ENCODE measurements at places on chromosomes 2 and 18.

DNA sequence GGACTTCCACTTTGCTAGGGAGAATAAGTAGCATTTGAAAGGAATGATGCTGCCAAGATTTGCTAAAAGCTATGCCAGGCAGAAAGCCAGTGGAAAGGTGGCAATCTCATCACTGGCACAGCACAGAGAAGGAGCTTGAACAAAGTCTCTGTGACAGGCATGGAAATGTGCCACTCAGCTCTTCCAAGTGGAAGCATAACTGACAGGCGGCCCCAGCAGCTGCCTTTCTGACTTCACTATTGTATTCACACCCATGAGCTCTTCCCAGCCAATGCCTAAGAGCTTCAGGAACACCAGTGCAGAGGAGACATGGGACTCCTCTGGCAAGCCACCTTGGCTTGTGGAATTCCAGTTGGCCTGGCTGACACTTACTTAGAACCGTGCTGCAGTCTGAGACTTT lies 134.6 kb upstream of the REG3G start:
- DNase-seq: peak; percentile 8

- no peak for DNase-seq
Measured at GRCh38 chr2:88826399-88826798, 134.9 kb downstream of the RPIA start.

- no peak for DNase-seq
Measured at GRCh38 chr18:40841467-40841866, 1113.6 kb upstream of the PIK3C3 start.

DNA sequence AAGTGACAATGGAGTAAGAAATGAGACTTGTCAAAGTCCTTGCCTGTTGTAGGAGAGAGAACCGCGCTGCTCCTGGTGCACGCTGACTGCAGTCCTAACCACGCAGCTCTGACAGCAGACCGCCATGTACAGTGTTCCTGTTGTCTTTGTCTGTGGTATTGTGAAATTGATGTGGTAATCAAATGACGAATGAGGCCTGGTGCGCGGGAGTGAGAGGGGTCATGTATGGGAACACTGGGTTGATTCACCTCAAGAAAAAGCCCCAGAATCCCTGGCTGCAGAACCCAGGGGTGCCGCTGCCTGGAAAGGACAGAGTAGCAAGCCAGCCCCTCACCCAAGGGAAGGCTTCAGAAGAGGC lies 64.0 kb downstream of the INPP4A start:
- DNase-seq: no peak

- DNase-seq: no peak
Measured at GRCh38 chr2:189362283-189362682, 79.0 kb upstream of the WDR75 start.

DNA sequence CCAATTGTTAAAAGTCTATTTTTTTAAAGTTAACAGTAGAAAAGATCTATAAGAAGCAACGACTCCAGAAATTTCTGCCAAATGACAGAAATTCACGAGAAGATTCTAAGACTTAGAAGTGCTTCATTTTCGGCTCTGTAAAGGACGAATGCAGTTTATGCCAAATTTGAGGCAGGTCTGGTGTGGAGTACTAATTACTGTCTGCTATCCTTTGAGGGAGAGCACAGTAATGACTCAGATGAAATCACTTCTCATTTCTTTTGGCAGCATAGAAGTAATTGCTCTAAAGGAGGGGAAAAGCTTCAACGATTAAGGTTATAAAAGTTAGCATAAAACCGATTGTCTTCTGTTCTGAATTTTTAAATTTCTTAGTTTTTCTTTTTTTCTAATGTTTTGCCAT lies 11.4 kb downstream of the G6PC2 start:
- no peak for DNase-seq
